ENCODE measurements at places on chromosomes 12 and 14.

GRCh38 chr12:52604859-52605258 is 3.6 kb upstream of the KRT72 start:
- DNase-seq, result peak; percentile 48

DNA sequence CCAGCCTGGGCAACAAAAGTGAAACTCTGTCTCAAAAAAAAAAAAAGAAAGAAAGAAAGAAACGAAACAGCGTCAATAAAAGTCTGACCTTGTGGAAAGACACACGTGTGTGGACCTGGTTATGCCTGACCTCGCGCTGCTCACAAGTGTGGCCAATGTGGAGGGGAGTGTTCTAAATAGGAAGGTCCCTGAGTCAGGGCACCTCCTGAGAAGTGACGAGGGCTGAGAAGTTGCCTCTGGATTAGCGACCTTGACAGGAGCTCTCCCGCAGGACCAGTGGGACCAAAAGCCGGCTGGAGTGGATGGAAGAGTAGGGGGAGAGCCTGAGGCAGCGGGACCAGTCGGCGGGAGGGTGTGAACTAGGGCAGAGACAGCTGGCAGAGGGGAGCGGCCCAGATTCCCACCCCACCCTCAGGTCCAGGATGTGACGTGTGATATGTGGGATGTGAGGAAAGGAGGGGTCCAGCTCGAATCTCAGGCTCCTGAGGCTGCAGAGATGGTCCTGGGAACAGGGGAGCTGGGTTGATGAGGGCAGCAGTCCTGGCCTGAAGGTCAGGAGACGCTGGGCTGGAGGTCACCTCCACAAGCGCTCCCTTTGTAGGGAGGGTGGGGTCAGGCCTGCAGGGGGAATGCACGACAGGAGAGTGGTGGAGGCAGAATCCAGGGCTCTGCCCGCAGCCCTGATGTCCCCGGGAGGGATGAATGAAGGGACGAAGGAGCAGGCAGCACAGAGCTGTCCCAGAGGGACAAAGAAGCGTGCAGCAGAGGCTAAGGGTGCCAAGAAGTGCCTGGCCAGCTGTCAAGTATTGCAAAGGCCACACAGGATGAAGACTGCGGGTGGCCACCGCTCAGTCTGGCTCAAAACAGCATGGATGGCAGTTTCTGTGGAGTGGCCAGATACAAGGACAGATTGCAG is 24.8 kb upstream of the GPR68 start:
- no peak for DNase-seq

- DNase-seq, result no peak
Observed at GRCh38 chr14:24785698-24786097, 151.7 kb upstream of the GZMB start.

DNA sequence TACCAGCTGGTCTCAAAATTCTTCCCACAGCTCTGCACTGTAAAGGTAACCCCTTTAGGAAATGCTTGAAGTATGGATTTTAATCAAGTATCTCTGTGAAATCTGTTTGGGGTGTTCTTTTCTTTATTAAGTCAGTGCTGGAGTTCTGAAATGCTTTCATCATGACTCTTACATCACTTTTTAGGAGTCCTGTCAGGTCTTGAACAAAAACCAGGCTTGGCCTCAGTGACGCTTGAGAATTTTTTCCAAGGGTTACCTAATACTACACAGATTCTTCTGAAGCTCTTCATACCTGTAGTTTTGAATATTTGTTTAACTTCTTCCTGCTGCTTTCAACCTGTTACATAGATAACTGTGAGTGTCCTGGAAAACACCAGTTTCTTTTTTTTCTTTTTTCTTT is 47.0 kb upstream of the KCNH3 start:
- no peak for DNase-seq

DNA sequence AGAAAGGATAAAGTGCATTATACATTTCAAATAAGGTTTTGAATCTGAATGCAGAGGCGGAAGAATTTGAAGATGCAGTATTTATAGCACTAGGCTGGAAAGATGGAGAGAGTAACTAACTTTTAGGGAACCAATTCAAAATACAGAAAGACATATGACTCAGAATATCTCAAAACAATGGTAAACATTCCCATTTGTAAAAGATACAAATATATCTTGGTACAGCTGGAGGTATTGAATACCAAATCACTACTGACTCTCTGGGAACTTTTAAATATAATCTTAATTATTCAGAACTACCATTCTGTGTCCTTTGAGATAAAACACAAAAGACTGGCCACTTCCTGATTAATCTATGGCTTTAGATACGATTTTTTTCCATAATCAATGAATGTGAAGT is 5.1 kb downstream of the CD69 start:
- no peak for DNase-seq

DNA sequence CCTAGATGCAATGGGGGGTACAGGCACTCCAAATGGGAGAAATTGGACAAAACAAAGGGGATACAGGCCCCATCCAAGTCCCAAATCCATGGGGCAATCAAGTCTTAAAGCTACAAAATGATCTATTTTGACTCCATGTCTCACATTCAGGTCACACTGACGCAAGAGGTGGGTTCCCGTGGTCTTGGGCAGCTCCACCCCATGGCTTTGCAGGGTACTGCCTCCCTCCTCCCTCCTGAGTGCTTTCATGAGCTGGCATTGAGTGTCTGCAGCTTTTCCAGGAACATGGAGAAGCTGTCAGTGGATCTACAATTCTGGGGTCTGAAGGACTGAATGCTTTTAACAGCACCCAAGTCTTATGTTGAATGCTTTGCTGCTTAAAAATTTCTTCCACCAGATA is 274.5 kb upstream of the LRIG3 start:
- DNase-seq, result no peak

GRCh38 chr14:44405011-44405486 is 102.0 kb downstream of the FSCB start:
- DNase-seq, result no peak

GRCh38 chr14:84546236-84546635 is 983.7 kb upstream of the FLRT2 start:
- DNase-seq, result no peak

GRCh38 chr12:91074851-91075250 is 17.0 kb upstream of the KERA start:
- no peak for DNase-seq

DNA sequence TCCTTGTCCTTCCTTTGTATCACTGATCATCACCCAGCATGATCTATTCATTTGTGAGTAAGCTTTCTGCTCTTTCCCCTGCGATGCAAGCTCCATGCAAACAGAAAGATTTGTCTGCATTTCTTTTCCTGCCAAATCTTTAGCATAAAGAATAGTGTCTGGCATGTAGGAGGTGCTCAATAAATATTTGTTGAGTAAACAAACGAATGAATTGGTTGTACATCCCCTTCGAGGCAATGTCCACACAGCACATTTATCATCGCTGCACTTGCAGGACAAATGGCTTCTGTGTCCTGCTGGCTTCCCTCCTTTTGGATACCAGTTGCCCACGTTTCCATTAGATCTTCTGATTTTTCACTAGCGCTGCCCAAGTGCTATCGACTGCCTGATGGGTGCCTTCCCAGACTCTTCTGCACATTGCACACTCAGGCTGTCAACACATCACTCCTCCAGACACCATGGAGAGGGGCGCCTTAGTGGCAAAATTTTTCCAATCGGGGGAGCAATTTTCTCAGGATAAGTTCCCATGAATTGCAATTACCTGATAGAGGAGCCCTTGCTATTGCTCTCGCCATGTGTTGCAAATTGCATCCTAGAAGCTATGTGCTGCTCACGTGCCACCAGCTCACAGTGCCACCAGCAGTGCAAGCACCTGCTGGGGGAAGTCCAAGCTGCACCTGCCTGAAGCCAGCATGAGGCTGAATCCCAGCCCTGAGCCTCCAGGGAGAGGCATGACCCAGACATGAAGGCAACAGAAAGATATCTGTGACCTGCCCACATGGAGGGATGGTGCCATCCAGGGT is 206.6 kb downstream of the KIF26A start:
- DNase-seq, result no peak

- DNase-seq, result no peak
Observed at GRCh38 chr12:87441511-87441910, 587.7 kb downstream of the C12orf50 start.

DNA sequence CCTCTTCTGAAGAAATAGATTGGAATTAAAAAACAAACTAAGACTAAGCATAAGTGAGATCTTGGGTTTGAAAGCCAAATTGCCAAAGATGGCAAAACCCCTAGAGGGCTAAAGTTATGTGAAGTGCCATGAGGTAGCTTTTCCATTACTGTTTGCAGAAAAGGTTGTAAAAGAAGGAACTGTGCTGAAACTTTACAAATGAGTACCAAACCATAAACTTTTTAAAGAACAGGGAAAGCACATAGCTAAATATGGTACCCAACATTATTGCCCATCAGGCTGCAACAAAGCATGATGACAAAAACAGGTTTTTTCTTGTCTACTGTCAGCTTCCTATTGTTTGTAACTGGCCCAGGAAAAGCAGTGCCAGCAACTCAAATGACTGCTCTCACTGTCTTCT is 224.2 kb downstream of the RAD51B start:
- no peak for DNase-seq

DNA sequence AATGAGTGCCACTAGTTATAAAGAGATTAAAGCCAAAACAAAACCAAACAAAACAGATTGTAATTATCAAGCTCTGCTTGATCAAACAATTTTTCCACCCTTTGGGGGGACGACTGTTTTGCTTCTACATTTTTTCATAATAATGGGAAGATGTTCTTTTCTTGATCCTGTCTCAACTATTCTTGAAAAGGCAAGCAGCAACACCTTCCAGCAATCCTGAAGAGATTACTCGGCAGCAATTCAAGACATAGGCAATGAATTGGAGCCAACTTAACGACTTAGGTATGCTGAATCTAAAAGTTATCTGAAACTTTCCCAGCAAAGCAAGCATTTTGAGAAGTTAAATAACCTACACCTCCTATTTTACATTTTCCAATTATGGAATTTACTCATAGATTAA is 69.9 kb upstream of the SLC38A4 start:
- DNase-seq, result no peak

DNA sequence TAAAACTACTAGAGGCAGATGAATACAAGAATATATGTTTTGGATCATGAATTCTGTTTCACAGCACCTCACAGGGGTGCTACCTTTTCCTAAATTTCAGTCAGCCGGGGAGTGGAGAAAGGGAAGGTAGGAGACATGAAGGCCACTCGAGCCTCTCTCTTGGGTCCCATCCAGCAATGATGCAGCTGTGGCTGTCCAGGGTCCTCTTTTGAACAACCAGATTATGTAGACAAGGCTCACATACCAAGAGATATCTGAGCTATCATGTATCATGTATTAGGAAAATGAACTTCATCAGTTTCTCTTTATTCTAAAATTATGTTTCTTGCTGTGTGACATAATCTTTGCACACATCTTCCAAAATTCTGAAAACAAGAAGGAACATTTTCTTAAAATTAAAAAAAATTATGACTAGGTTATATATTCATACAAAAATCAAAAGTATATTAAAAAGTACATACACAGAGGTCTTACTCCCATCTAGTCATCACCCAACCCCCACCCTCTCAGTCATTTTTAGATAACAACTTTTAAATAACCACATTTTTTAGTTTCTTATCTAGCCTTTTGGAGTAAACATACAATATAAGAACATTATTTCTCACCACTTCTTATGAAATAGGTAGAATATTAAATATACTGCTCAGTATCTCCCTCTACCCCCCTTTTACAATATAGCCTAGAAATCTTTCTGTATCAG is 88.7 kb downstream of the ACADS start:
- no peak for DNase-seq

GRCh38 chr12:127270193-127270592 is 996.8 kb upstream of the TMEM132C start:
- no peak for DNase-seq

DNA sequence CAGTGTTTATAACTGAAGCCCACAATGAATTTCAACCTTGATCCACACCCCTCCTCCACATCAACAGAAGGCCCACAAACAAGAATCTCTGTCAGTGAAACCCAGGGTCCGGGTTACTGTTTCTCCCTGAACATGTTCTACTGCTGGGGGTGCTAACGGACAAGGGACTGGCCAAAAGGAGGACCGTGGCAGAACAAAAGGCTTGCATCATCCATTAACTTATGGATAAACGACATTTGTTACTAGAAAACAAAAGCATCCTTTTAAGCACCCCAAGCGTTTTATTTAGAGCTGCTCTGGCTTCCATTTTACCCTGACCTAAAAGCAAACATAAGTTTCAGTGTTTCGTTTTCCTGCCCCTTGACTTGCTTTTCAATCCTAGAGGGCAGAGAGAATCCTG is 32.2 kb downstream of the BRAP start:
- DNase-seq, result no peak

DNA sequence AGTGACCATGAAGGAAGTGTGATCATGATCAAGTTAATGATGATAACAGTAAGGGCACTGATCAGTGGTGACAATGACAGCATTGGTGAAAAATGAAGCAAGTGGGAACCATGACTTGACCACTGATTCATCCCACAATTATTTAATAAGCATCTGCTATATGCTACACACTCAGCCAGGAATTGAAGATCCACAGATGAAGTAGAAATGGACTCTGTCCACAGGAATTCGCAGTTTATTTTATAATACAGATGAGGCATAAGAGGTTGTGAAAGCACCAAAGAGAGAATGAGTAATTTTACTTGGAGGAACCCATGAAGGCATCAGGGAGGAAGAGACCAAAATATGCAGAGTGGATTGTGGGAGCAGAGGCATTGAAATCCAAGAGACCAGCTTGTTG is 33.8 kb upstream of the SMUG1 start:
- DNase-seq, result no peak

DNA sequence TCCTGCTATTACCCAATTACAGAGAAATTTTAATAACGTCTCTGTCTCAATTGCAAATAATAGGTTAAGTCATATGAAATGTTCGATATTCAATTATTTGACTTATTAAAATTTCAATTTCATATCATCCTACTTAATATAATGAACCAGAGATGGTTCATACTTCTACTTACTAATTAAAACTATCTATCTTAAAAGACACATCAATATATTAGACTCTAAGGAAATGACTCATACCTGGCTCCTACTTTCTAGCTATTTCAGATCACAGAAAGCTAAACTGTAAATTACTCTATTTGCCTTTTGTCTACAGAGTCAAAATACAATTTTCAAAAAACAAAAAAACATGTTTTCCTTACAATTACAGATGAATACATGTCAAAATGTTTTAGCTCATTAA is 99.6 kb downstream of the CAPZA3 start:
- DNase-seq, result no peak

DNA sequence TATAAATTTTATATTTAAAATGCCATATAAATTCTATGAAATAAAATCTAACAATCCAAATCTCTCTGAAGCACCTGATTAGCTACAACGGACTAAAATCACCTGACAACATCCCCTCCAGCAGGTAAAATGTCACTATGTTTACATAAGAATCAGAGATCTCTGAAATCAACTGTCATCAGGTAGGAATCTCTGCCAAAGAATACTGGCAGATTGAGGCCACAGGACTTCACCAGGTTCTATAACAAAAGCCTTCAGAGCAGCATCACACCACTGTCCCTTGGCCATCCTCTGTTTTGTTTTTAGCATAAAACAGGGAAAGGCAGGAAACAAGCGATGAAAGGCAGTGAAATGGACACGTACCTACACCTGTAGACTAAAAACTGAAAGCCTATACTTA is 22.1 kb downstream of the FGD6 start:
- DNase-seq, result no peak
